ENCODE measurements at places on chromosomes 5 and 9.

DNA sequence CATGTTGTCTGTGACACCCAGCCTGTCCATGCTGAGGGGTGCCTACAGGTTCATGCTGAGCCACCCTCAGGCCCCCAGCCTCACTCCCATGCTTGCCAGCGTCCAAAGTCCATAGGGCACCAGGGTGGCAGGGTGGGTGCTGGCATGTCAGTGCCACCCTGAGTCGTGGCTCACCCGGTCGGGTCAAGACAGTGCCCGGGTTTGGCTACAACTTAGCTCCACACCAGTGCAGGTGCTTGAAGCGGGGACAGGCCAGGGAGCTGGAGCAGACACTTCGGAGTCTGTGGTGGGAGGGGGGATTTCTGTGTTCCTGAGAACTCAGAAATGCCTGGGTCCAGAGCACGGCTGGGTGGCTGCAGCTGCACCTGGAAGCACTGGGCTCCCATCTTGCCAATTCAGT is 579.2 kb upstream of the FAM174A start:
- DNase-seq = no peak

DNA sequence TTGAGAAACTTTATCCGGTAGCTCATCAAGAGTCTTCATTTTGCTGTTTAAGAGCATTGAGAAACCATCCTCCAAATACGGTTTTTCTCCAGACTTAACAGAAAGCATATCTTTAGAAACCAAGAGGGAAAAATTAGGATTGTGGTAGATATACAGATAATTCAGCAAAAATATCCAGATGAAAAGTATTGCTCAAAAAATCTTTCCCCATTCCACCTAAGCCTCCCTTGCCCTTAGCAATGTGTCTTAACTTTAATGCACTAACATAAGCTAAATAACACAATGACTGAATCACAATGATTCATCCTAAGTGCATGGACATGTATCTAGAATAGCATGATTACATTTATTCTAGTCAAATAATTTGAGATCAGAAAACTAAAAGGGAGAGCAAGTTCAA is 130.3 kb upstream of the TARS1 start:
- DNase-seq = no peak

DNA sequence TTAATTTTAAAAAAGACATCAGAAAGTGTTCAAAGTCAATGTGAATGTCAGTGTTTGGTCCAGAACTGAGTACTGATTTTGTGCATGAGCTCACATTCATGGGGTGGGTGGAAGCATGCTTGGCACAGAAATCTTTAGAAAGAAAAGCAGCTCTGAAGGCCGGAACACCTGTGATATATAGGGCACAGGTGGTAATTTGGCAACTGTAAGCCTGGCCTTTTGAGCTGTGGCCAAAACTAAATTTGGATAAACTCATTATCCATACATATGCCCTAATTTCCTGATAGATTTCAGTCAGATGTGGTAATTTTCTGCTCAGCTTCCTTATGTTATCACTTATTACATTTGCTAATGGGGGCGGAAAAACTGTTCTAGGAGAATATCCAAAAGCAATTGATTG is 211.4 kb downstream of the HCN1 start:
- DNase-seq = no peak

GRCh38 chr5:114325541-114325940 is 36.3 kb upstream of the KCNN2 start:
- no peak for DNase-seq

DNA sequence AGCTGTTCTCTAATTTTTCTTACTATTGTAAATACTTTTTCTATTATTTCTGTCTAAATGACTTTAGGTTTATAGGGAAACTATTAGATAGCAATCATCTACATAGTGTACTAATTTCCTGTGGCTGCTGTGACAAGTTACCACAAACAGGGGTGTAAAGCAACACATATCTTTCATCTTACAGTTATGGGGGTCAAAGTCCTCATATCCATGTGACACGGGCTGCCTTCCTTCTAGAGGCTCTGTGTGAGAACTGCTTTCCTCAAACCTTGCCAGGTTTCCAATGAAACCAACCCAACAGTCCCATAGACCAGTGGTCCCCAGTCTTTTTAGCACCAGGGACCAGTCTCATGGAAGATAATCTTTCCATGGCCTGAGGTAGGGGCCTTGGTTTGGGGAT is 189.1 kb downstream of the ROR2 start:
- DNase-seq = no peak

- DNase-seq = no peak
Measured at GRCh38 chr5:141322261-141322660, 1.7 kb upstream of the TAF7 start.

DNA sequence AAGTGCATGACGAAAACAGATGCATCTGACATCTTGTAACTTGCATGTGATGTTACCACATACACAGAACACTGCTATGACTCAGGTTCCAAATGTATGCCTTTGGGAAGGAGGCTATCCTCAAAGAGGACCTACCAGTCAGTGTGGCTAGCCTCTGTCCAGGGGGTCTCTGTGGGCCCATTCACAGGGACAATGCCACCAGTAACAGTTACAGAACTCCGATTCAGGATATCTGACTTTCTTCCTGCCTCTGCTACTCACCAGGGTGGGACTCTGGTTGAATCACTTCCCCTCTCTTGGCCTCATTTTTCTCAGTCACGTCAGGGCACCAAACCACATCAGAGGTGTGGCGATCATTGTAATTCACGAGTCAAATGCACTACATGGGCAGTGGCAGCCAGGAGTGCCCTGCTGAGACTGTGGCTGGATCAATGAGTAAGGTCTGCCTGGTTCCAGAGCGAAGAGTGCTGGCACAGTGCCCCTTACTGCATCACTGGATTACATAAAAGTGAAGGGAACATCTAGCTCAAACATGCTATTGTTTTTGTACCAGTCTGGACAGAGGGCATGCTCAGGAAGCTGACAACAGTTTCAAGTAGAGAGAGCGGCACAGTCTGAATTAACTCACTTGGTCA is 13.2 kb downstream of the ATOX1 start:
- DNase-seq = peak; percentile 50

- no peak for DNase-seq
Measured at GRCh38 chr9:14159440-14160216, 154.3 kb downstream of the NFIB start.

DNA sequence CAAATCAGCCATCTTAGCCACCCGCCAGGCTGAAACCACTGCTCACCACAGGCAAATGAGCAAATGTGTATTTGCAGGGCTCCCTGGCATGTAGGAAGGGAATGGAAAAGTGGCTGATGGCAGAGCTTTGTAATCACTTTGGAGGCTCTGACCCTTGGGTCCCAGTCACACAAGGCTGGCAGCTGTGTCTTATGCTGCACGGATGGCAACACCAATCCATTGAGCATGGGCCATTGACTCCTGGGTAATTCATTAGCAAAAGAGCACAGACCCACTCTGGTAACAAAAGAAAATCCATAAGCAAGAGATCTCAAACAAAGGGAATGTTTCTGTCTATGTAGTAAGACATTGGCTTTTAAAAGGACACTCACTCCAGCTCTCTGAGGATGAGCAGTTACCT is 57.6 kb downstream of the SPOCK1 start:
- no peak for DNase-seq

GRCh38 chr5:146878476-146879172 is at the start of gene PPP2R2B:
Gene PPP2R2B (minus strand): TSS chr5:146878757.
- DNase-seq = peak; percentile 63

Data from CD4-positive, alpha-beta T cell treated with Interleukin-21 for 1 hour (primary cell).